ENCODE measurements at places on chromosomes 16 and 17.

- no peak for DNase-seq
These were observed 21.6 kb upstream of the CDH1 start for GRCh38 chr16:68715471-68715870.

- DNase-seq: no peak
These were observed 9.0 kb downstream of the TEKT5 start for GRCh38 chr16:10685709-10686108.

DNA sequence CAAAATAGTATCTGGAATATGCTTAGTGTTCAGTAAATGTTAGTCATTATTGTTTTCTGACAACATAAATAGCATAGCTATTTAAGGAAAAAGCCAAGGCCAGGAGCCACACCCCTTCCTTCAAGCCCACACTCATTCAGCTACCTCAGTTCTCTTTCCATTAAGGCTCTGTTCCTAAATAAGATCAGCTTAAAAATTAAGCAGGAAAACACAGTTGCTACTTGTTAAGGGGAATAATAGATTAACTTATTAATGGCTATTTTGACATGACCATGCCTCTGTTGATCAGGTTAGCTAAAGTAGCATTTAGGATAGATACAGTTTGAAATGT lies 158.1 kb downstream of the CHD9 start:
- no peak for DNase-seq

DNA sequence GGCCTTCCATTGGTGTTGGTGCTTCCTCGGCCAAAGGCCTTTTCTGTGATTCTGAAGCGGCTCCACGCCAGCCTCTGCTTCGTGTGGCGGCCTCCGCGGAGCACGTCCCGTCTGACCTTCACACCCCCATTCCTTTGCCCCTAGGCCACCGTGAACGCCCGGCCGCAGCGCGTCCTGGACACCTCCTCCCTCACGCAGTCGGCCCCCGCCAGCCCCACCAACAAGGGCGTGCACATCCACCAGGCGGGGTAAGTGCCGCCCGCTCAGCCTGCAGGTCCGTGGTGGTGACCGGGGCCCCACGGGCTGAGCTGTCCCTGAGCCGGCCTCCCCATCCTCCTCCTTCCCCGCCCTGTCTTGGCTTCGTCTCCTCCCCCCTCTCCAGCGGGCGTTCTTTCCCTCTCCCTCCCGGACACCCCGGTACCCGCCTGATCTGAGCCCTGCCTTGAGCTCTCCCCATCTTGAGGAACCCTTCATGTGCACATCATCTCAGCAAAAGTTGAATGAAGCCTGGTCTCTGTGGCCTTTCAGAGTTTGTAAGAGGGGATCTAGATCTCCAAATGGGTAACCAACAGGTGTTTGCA lies 69.0 kb upstream of the CHMP6 start:
- no peak for DNase-seq

DNA sequence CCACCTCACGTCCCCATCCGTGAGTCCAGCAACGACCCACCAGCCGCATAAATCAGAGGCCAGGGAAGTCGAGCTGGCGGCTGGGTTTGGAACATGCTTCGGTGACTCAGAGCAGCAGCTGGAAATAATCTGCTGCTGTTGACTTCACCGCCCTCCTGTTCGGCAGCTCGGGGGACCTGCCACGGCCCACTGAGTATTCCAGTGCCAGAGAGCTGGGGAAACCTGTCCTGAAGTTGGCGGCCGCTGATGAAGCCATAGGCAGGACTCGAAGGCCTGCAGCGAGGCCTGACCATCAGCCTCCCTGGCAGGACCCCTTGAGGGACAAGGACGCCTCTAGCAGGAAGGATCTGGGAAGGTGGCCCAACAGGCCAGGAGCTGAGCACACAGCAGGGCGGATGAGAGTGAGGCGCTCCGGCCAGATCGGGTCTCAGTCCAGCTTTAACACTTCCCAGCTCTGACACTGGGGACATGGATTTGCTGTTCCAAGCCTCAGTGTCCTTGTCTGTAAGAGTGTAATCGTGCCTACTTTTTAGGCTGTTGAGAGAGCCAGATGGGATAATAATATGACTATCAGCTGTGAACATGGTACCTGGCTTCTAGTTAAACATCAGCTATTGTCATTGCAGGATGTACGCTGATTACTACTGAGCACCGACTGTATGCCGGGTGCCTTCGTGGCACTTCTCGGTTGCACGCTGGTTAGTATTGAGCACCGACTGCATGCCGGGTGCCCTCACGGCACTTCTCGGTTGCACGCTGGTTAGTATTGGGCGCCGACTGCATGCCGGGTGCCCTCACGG lies 50.4 kb upstream of the CIBAR2 start:
- no peak for DNase-seq

DNA sequence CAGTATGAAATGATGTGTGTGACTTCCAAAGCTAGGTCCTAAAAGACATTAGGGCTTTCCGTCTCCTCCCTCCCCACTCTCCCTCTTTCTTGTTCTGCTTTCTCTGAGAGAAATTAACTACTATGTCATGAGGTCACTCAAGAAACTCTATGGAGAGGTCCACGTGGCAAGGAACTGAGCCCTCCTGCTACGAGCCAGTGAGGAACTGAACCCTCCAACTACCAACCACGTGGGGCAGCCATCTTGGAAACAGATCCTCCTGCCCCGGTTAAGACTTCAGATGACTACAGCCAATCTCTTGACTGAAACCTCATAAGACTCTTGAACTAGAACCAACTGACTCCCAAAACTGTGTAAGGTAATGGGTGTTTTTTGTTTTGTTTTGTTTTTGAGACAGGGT lies 4.2 kb upstream of the ALOX15 start:
- no peak for DNase-seq

DNA sequence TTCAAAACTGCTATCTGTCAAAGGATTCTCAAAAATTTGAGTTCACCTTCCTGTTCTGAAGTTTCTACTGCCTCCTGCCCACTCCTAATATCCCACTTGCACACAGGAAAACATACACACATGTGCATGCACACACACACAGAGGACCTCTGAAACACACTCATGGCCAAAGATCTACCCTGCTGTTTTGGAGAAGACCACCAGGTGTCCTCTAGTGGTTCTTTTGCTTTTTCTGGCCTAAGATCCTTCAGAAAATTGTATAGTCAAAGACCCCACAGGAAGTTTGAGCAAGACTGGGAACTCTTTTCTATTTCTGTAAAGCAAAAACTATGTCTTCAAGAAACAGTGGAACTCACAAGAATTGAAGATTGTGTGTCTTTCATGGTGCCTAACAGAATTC lies 90.2 kb downstream of the CDH8 start:
- DNase-seq: no peak

GRCh38 chr16:85613604-85614337 lies 649 bp downstream of the GSE1 start:
- DNase-seq: peak; percentile 58

DNA sequence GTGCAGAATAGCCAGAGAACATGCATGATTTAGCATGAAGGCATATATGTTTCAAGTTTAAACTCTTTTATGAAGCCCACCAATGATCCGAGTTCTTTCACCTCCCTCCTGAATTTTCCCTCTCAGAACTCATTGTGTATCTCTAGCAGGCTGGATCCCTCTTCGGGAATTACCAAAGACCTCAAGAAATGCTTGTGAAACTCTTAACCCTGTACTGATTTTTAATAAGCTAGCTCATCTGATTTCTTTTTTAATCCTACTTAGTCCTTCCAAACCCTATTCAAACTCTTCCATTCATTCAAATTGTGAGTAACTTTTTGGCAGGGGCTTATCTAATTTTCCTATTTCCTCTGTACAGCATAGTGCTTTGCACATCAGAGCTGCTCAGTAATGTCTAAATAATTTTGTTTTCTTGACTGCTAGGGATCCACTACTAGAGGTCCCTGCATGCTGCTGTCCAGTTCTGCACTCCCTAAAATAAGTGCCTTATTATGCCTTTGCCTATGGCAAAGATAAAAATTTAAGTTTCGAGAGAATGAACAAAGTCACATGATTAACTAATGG lies 723.8 kb downstream of the CDH11 start:
- DNase-seq: no peak

GRCh38 chr16:27684047-27684446 lies 134.1 kb downstream of the KATNIP start:
- DNase-seq: no peak

DNA sequence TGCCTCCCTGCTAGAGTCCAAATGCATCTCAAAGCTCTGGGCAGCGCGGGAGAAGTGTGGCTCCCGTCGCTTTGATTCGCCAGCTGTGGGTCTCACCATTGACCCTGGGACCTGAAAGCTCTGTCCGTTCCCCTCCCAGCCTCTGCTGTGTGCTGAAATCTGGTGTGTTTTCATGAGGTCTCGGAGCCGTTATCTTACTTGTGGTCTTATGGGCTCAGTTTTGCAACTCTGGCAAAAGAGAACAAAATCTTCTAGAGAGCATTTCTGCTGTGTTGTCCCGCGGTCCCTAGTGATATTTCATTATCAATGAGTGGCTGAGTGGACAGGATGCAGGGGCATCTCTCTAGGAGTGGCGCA lies 13.3 kb downstream of the CRISPLD2 start:
- no peak for DNase-seq

GRCh38 chr17:4738136-4739121 lies 1.2 kb upstream of the ZMYND15 start:
- DNase-seq: no peak

- no peak for DNase-seq
These were observed 77.0 kb downstream of the CDH11 start for GRCh38 chr16:65044873-65045272.

- DNase-seq: no peak
These were observed 19.4 kb upstream of the ABCA3 start for GRCh38 chr16:2359919-2360318.

DNA sequence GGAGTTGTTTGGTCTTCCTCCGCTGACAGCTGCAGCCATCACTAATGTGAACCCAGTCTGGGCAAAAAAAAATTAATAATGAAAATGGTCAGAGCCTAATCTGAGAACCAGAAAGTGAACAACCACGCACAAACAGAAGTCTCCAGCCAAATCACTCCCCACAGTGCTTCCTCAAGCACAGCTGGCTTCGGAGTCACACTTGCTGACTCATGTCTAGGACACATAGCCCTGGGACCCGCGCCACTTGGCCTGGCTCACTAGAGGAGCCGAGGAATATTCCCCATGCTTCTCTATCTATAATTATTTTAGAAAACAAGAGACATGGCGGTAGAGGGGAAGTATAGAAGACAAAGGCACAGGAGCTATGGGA lies 109.1 kb downstream of the ZFHX3 start:
- DNase-seq: no peak

GRCh38 chr16:35744084-35744483 lies 2284.7 kb downstream of the TP53TG3F start:
- no peak for DNase-seq

GRCh38 chr16:87173294-87173893 lies 143.8 kb downstream of the C16orf95 start:
- DNase-seq: no peak

GRCh38 chr17:22507823-22508222 lies 815.5 kb downstream of the KCNJ18 start:
- no peak for DNase-seq

DNA sequence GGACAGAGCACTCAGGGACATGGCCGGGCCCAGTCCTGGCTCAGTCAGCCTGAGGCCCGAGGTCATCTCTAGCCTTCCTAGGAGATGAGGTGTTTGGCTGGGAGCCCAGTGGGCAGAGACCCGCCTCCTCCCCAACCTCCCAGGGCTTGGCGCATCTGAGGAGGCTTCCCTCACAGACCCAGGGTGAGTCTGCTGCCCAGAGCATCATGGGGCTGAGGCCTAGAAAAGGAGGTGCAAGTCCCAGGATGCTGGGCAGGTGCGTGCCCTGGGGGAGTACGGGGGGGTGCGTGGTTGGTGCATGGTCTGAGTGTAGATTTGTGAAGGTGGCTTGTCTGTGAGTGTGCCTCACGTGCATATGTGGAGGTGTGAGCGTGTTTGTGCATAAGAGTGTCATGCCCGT lies 4.7 kb downstream of the PDE6G start:
- DNase-seq: no peak

- no peak for DNase-seq
These were observed 142.4 kb upstream of the IRX3 start for GRCh38 chr16:54429029-54429428.

DNA sequence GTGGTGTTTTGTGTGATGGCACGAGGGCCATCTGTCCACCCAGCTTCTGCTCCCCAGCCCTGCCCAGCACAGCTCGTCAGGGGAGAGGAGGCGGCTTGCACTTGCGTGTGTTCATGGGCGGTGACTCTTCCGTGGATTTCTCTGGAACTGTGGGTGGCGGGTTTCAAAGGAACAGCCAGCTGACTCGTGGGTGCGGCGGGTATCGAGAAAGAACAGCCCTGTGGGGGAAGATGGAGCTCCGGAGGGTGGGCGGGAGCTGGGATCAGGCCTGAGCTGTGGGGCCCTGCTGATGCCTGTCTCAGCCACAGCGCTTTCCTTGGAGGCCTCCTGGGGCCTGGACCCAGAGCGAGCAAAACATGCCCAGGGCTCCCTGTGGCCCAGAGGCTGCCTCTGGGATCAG lies 13.2 kb downstream of the NAGPA start:
- DNase-seq: no peak

DNA sequence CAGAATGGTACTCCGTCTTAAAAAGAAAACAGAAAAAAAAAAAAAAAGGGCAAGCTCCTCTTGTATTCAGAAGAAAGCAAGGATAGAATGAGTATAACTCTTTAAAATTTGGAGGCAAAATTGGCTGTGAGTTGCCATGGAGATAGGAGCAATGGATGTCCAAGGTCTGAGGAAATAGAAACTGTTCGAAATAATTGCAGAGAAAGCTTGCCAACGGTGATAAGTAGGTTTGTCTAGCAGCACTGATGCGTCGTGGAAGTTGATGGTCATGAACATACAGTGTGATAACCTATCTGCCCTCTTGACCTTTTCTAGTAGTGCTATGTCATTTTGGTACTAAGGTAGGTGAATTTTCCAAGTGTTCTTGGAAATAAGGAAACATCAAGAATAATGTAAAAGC lies 3.0 kb downstream of the MOSMO start:
- DNase-seq: no peak

- no peak for DNase-seq
These were observed 50.8 kb upstream of the MYH10 start for GRCh38 chr17:8681170-8681949.

DNA sequence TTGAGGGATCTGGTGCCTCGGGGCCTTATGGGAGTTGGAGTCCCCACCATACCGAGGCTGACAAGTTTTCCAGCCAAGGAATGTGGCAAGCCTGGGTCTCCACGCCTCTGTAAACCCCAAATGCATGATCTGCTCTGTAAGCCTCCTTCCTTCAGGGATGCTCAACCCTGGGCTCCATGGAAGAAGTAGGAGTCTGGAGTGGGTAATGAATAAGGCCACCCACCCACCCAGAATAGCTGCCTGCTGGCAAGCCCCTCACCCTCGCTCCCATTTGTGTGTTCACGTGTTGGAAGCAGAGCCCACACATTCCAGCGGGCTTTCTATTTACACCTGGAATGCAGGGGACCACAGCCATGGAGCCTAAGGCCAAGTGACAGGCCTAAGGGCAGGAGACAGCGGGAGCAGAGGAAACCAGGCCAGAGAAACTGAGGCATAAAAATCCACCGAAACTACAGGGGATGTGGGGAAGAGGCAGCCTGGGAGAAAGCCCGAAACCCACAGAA lies 4.4 kb downstream of the DLG4 start:
- DNase-seq: no peak

DNA sequence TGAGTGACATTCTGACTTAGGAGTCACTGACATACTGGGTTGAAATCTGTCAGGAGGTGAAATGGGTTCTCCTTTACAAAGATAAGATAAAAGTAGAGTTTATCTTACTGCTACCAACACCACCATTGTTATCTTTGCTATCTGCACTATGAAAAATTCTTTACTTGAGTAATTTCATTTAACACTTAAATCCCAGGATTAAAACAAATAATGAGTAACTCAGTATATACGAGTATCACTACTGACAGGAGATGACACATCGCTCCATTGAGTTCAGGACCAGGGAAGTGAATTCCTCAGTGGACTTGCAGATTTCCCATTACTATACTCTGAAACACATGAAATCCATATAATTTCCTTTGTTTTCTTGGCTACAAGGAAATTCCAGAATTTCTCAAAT lies 242.1 kb upstream of the NLRP1 start:
- DNase-seq: no peak
